ENCODE measurements at places on chromosomes 4 and X.
A peak's percentile ranks its signal among the peaks of the same experiment; 100 is the strongest.

GRCh38 chr4:139247241-139247640, 32.8 kb downstream of the MGARP start:
- no peak for DNase-seq

DNA sequence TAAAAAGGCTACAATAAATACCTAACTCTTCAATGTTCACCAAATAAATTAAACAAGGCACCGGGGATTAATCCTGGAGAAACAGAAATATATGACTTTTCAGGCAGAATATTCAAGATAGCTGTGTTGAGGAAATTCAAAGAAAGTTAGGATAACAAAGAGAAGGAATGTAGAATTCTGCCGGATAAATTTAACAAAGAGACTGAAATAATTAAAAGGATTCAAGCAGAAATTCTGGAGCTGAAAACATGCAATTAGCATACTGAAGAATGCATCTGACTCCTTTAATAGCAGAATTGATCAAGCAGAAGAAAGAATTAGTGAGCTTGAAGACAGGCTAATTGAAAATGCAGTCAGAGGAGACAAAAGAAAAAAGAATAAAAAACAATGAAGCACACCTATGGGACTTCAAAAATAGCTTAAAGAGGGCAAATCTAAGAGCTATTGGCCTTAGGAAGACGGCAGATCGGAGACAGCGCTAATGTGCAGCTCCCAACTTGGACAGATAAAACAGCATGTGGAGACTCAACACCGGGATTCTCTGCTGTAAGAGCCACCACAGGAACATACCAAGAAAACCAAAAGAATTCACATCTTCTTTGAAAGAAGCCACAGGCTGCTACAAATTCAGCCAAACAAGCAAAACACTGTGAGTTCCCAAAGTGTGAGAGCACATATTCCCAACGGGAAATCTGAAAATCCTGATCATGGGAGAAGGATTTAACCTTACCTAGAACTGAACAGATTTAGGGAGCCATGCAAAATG, 1290.9 kb downstream of the PCDH18 start:
- DNase-seq, result peak; percentile 13

DNA sequence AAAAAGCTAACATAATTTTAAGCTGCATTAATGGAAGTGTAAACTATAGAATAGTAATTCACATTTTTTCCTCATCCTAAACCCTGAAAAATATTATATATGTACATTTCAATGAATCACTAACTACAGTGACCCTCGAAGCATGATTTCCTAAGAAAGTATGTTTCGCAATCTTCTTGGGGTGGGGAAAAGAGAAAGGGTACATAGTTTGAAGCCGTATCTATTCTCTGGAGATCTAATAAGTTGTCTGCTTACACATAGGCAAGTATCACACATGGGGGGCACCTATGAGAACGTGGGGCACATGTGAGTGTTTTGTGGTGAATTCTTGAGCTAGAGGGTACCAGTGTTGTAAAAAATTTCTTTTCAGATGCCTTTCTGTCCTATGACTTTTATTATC, 71.2 kb downstream of the JADE1 start:
- no peak for DNase-seq

- DNase-seq, result peak; percentile 2
Measured at GRCh38 chr4:164876700-164877324, at the start of gene APELA. APELA (plus strand) TSS chr4:164877178; CDS start chr4:164877332, 154 bp downstream.

DNA sequence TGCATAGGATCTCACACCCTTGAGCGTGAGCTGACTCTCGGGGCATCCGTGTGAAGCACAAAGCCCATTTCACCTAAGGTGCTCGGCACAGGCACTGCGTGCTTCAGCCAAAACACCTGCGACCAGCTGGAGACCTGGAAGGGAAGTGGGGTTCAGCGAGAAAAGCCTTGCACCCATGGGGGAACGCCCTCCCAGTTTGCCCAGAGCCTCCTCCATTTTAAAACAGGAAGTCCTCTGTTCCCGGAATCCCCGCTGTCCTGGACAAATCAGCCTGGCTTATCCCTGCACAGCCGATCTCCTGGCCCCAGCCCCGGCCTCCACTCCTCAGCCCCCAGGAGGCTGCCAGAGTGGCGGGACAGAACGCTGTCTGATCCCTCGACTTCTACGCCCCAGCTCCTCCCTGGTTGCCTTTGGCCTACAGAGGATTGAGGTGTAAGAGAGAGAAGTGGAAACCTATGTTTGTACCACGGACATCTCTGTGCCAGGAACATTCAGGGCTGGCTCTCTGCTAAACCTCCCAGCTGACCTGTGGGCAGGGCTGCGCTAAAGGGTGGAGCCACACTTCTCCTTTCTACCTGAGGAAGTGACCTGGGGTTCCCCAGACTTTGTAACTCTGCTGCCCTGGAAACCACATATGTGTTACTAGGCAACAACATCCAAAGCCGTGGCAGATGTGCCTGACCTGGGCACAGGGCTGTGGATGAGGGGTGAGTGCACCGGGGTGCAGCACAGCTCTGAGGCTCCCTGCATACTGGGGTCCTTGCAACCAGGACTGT, 3.8 kb upstream of the C4orf50 start:
- DNase-seq, result no peak

GRCh38 chr4:185261946-185262345, 52.5 kb downstream of the SNX25 start:
- DNase-seq, result no peak

GRCh38 chrX:16662402-16662801, 12.4 kb downstream of the S100G start:
- DNase-seq, result no peak

- DNase-seq, result peak; percentile 88
Measured at GRCh38 chr4:127503111-127503510, 129.6 kb upstream of the INTU start.

DNA sequence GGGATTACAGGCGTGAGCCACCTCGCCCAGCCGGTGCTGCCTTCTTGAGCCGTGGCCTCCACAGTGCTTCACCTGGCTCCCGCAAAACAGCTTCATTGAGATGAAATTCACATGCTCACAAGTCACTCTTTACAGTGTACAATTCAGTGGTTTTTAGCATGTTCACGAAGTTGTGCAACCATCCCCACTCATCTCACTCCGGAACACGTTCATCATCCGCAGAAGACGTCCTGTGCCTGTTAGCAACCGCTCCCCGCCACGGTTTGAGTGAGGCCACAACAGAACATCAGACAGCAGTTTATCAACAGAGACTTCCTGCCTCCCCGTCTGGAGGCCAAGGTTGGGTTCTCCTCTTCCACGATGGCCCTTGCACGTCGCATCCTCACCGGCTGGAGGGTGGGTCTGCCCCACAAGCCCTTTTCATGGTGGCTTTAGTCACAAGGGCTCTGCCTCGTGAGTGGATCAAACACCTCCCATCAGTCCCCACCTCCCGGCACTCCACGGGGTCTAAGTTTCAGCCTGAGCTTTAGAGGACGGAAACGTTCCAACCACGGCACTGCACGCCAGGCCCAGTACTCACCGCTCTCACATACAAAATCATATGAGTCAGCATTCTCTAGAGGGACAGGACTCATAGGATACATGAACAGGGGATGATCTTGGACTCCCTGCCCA, 29.6 kb upstream of the SPON2 start:
- DNase-seq, result peak; percentile 56

- no peak for DNase-seq
Measured at GRCh38 chr4:3263876-3264193, 14.9 kb downstream of the MSANTD1 start.

DNA sequence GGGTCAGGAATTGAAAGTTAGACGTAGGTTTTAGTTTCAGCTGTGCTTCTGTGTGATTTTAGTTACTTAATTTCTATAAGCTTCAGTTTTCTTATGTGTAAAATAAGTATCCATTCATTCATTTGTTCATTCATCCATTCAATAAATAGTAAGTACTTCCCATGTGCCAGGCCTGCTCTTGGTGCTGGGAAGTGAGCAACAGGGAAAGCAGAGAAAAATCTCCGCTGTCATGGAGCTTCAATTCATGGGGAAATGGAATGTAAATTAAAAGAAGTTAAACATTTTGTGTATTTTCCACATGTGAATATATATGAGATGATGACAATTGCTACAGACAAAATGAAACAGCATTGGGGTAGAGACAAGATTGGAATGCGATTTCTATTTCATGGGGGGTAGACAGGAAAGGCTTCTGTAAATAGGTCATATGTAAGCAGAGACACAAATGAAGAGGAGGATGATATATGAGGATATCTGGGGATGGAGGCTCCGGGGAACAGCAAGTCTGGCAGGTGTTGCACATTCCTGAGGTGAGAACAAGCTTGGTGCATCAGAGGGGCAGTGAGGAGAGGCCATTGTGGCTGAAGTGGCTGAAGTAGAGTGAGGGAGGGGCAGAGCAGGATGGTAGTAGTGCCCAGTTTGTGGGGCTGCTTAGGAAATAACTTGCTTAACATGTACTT, 66.2 kb downstream of the FHIP1A start:
- no peak for DNase-seq

DNA sequence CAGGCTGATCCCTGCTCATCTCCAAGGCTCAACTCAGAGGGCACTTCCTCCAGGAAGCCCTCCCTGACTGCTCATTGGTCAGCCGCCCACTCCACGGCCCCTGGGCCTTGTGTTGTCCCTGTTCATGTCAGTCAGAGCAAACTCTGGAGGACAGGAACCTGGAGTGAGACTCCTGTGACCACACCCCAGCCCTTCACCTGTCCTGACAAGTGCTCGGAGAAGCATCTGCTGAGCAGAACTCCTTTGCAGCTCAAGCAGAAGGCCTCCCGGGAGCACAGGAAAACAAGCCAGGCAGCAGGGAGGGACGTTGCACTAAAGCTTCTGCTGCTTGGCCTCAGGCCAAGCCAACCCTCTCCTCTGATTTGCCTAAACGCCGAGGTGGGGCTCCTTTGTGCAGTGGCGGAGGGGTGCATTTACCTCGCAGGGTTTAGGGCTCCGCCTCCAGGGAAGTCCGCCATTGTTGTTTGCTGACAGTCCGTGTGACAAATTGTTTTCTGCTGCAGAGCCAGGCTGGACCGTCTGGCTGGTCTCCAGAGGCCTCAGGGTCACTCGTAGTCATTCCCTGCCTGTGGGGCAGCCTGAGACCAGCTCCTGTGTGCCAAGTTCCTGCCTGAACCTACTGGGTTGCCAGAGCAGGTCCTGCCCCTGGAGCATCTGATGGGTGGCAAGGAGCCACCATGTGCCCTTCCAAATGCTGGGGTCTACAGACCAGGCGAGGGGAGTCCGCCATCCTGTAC, 61.8 kb downstream of the C4orf50 start:
- DNase-seq, result no peak

DNA sequence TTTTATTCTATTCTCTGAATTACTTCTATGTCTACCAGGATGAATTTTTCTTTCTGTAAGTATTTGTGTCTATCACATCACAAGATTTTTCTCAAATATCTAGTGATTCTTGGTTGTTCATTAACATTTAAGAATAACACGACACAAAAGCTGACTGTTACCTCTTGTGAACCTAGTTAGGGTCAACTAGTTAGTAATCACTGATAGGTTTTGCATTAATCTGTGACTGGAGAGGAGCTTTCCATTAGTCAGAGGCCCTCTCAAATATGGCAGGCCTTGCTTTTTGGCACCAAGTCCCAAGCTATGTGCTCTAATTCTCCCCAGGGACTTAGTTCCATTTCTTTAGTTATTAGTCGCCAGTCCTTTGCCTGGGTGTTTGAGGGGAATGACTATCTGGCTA, 259.2 kb downstream of the CFAP299 start:
- no peak for DNase-seq

DNA sequence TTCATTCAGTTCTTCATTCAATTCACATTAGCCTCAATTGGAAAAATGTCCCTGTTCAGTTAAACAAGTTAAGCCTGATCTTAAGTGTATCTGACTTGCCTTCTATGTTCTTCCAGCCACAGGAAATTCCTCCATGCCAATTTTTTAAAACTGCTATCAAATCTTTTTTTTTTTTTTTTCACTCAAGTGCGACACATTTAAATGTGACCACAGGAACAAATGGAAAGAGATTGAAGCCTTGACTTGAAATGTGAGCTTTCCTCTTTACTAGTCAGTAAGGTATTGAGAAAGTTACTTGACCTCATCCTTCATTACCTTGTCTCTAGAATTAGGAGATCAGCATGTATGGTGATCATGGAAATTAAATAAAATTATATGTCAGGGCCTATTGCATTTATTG, 165.1 kb downstream of the SLIT2 start:
- no peak for DNase-seq

DNA sequence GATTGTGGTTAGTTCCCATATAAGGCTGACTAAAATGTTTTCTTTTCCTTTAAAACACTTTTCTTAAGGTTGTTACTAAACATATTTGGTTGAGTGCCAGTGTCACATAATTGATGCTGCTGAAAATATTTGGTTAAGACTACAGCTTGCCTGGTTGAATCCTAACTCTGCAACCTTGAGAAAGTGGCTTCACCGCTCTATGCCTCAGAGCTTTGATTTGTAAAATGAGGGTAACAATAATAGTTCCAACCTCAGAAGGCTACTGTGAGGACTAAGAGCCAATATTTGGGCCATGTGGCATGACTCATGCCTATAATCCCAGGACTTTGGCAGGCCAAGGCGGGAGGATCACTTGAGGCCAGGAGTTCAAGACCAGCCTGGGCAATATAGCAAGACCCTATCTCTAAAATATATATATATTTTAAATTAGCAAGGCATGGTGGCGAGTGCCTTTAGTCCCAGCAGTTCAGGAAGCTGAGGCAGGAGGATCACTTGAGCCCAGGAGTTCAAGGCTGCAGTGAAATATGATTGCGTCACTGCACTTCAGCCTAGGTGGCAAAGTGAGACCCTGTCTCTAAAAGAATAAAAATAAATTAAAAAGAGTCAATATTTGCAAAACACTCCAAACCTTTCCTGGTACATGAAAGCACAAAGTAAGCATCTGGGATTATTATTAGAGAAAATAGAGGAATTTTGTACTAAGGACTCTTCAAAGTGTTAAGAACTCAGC, 7.1 kb upstream of the NEIL3 start:
- DNase-seq, result peak; percentile 13

- DNase-seq, result peak; percentile 27
Measured at GRCh38 chrX:71492231-71493065, 40.5 kb upstream of the OGT start.

DNA sequence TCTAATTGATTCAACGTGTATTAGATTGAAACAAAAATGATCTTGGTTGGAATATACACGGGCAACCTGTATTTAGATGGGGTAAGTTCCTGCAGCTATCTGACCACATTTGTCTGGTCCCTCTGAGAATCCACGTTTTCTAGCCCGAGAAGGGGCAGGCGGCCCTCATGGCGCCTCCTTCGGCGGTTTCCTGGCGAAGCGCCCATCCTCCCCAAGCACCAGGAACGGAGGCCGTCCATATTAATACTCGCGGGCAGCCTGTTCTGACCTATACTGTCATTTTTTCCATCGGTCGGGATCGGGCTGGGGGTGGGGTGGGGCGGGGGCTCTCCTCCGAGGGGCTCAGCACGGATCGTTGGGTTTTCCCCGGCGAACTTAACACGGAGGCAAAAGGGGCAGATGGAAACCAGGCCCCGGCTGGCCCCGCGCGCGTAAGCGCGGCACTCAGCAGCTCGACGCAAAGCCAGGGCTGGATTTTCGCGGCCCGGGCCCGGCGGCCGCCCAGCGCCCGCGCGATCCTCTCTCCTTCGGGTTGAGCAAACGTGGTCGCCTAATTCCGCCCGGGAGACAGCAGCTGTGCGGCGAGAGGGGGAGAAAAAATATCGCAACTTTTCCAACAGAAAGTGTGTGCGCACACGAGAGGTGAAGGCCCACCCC, 77.2 kb upstream of the BCOR start:
- DNase-seq, result peak; percentile 45
